ENCODE measurements at places on chromosomes 6 and 20.

DNA sequence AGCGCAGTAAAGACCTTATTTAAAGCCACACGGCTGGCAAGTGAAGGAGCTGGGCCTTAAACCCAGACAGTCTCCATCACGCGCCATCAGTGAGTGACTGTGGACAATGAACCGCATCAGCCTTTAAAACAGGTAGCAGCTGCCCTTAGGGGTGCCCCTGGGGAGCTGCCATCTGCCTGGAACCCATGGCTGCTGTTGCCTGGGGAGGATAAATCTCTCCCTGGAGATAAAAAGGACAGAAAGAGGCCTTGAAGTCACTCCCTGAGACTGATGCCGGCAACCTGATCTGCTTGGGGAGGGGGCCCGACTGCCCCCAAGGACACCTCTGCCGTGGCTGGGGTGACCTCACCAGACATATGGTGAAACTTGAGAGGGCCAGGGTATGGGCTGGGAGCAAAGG is 73.5 kb downstream of the PREX1 start:
- peaks cover 29% of the 10 kb centered on the region for H3K27me3 ChIP-seq
- peaks cover 86% of the 10 kb centered on the region for H3K4me1 ChIP-seq
- peaks cover 83% of the 10 kb centered on the region for H3K36me3 ChIP-seq
- no peak overlapping the region for H3K27ac ChIP-seq

DNA sequence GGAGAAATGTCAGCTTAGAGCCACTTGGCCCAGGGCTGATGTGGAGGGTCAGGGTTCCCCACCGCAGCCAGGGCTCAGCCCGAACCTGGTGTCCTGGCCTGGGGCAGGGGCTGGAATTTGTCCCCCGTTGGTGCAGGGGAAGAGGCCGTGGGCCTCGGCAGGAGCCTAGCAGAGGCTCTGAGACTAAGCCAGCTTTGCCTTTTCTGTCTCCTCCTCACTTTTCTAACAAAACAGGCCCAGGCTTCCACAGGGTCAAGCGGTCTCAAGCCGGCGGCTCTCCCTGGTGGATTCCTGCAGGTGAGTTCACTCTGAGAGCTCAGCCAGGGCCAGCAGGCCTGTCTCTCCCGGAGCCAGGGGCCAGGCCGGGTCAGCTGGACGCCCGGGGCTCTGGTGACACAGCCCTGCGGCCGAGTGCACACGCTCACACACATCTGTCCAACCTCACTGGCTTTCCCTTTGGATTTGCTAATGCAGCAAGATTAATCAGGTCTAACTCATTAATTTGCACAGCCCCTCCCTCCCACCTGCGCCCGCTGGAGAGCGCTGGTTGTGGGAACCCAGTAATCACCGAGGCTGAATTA is 2.9 kb upstream of the CHRNA4 start:
- no peaks in the 10 kb centered on the region for H3K36me3 ChIP-seq
- peaks cover 10% of the 10 kb centered on the region for H3K27me3 ChIP-seq
- DNase-seq = no peak

GRCh38 chr6:52983159-52983848 is 11.8 kb downstream of the GSTA4 start:
- peaks cover 18% of the 10 kb centered on the region for H3K4me1 ChIP-seq
- H3K4me3 ChIP-seq = no peak overlapping the region
- no peak overlapping the region for H3K27ac ChIP-seq
- H3K36me3 ChIP-seq = peaks cover 6% of the 10 kb centered on the region

DNA sequence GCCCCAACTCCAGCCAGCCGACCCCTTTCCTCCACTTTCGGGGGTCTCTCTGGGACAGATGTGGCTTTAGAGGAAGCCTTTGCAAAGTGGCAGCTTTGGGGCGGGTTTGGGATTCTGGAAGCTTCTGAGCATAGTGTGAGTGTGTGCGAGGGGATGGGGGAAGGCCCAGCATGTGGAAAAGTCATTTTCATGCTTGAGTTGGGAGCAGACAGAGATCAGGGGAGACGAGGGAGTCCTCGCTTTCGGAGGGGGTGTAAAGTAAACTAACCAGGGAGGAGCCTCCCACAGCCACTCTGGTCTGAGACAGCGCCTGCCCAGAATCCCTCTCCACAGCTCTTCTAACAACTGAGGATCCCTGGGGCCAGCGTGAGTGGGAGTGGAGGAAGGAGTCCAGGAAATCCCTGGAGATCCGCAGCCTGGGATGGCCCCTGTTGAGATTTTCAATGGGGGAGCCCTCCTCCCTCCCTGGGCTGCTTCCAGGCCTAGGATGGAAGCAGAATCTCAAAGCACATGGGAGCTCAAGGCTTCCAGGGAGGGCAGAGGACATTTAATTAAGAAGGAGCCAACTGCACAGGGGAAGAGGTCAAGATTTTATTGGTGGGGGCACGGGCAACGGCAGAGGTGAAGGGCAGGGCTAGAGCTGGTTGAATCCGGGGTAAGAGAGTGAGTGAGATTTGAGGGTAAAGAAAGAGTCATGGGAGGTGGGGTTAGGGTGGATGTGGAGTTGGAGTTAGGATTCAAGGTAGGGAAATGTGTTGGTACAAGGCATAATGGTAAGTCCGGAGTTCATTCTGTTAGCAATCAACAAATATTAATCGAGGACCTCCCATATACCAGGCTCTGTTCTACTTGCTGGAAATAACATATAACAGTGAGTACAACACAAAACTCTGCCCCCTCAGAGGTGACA is 102.3 kb upstream of the FOXP4 start:
- H3K4me1 ChIP-seq = peaks cover 13% of the 10 kb centered on the region
- H3K36me3 ChIP-seq = peaks cover 4% of the 10 kb centered on the region
- peaks cover 21% of the 10 kb centered on the region for H3K27me3 ChIP-seq
- DNase-seq = no peak
- peak overlapping the region; percentile 53 for H3K4me3 ChIP-seq
- H3K27ac ChIP-seq = peak overlapping the region; percentile 58

- no peak overlapping the region for H3K4me3 ChIP-seq
- peaks cover 17% of the 10 kb centered on the region for H3K36me3 ChIP-seq
- no peaks in the 10 kb centered on the region for H3K4me1 ChIP-seq
- peaks cover 12% of the 10 kb centered on the region for H3K27me3 ChIP-seq
- no peak overlapping the region for H3K27ac ChIP-seq
Measured at GRCh38 chr6:163588220-163588919, 173.9 kb downstream of the QKI start.

DNA sequence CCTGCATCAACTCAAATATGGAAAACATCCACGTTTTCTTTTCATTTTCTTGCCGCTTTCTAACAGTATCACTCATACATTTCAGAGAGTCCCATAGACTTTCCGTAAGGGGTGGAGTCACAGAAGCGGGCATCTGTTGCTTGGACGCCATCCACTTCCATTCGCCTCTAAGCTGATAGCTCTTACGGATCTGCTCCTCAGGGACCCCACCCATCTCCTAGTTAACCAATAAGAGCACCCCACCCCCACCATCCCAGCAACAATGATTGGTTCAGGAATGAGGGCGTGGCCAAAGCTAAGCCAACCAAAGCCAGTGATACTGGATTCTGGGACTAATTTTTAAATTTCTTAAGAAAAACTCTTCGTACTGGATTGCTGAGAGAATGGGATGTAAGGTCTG is 42.4 kb downstream of the SLC2A10 start:
- H3K36me3 ChIP-seq = no peaks in the 10 kb centered on the region
- peaks cover 4% of the 10 kb centered on the region for H3K27me3 ChIP-seq
- DNase-seq = no peak
- no peak overlapping the region for H3K4me3 ChIP-seq

DNA sequence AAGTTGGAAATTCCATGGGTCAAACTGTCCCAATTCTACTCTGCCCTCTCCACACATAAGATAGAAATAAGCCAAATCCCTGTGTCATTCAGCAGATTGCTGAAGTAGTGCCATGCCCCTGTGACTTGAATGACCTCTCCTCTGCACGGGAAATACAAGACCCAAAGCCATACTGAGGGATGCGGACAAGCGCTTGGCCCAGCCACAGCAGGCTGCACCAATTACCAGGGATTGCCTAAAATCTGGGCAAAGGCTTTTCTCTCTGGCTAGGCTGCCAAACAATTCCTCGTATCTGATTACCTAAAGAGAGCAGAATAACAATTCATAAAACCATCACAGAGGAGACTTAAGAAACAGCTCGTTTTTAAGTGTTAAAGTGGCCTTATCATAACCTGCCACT is 421.8 kb upstream of the JARID2 start:
- no peak overlapping the region for H3K4me3 ChIP-seq
- H3K27ac ChIP-seq = no peak overlapping the region
- peaks cover under 1% of the 10 kb centered on the region for H3K27me3 ChIP-seq
- no peak for DNase-seq
- peaks cover 48% of the 10 kb centered on the region for H3K4me1 ChIP-seq

DNA sequence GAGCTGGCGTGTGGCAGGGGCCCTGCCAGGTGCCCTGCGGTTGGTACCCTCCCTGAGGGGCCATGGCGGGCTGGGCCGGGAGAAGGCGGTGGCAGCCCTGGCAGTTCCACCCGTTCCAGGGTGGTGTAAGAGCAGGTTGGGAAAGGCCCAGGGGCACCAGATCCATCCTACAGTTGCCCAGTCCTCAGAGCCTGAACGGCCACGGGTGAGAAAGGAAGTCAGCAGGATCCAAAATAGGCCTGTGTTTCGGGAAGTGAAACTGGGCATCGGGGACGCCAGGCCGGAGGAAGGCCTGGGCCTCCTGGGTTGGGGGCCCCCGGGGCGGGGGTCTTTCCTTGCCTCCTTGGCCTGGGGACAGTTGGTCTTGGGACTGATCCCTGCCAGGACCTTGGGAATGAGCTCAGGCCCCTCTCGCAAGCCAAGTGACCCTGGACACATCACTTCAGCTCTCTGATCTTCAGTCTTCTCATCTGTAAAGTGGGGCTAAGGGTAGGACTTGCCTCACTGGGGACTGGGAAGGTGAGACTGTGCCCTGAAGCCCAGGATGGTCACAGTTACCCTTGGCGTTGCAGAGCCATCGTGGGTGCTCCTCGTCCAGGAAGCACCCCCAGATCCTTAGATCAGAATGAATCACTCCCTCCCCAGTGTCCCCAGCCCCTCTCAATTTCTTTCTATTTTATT is 18.1 kb upstream of the NOL4L start:
- peaks cover 5% of the 10 kb centered on the region for H3K27me3 ChIP-seq
- H3K4me3 ChIP-seq = no peak overlapping the region
- H3K4me1 ChIP-seq = no peaks in the 10 kb centered on the region

- peaks cover 4% of the 10 kb centered on the region for H3K36me3 ChIP-seq
- H3K27me3 ChIP-seq = peaks cover 9% of the 10 kb centered on the region
- H3K4me1 ChIP-seq = peaks cover 18% of the 10 kb centered on the region
- no peak overlapping the region for H3K27ac ChIP-seq
Measured at GRCh38 chr6:43775535-43775885, 5.5 kb downstream of the VEGFA start.

DNA sequence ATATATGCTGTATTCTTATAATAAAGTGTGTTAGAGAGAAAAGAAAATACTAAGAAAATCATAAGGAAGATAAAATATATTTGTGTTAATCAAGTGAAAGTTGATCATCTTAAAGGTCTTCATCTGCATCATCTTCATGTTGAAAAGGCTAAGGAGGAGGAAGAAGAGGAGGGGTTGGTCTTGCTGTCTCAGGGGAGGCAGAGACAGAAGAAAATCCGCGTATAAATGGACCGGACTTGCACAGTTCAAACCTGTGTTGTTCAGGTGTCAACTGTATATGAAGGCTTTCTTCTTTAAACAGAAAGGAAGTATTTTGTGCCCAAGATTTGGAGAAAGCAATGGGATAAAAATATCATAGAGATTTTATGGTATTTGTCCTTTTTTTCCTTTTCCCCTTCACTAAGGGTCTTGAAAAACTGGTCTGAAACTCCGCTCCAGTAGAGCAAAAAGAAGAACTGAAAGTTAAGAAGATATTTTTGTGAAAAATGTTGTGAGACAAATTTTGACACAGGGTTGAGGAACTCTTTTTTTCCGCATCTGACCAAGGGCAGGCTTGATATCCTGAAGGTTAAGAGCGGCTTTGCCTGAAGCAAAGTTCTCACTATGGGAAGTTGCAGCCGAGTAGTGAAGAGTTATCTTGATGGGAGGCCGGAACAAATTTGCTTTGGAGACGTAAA is 350.7 kb downstream of the LAMA2 start:
- H3K27me3 ChIP-seq = no peaks in the 10 kb centered on the region
- H3K4me3 ChIP-seq = no peak overlapping the region
- no peak for DNase-seq
- H3K4me1 ChIP-seq = peaks cover 7% of the 10 kb centered on the region

GRCh38 chr20:58942549-58942948 is 38.5 kb upstream of the NELFCD start:
- no peaks in the 10 kb centered on the region for H3K27me3 ChIP-seq
- H3K4me3 ChIP-seq = no peak overlapping the region
- DNase-seq = no peak
- no peaks in the 10 kb centered on the region for H3K36me3 ChIP-seq
- no peak overlapping the region for H3K27ac ChIP-seq

DNA sequence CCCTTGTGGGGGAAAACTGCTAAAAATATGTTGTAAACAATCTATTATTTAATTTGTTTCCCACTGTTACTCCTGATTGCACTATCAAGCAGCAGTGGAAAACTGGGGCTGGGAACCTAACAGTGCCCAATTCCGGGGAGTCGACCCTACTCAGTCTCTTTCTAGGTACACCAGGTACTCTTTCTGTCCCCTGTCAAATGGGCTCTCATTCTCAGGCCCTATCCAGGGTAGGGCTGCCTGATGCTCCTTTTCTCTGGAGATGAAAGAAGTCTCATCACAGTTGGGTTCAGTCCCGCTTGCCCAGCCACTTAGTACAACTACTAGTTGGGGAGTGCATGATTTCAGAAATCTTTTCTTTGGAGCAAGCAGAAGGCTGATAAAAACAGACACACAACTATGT is 52.0 kb downstream of the HS3ST5 start:
- no peak overlapping the region for H3K4me3 ChIP-seq
- no peaks in the 10 kb centered on the region for H3K36me3 ChIP-seq
- no peak overlapping the region for H3K27ac ChIP-seq
- no peaks in the 10 kb centered on the region for H3K4me1 ChIP-seq
- no peak for DNase-seq
- no peaks in the 10 kb centered on the region for H3K27me3 ChIP-seq

DNA sequence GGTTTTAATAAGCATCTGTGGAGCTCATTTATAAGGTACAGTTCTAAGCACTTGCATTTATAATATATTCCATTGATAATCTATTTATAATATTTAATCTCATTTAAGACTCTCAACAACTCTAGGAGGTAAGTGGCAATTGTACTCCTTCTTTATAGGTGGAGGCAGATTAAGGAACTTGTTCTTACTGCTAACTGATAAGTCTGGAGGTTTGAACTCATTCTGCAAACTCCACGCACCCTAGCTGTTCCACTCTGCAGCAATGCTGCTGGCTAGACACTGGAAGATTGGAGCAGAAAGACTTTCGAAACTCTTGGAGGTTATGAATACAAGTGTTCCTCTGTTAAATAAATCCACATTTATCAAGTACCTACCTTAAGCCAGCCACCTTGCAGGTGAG is 793 bp upstream of the HDAC2 start:
- no peaks in the 10 kb centered on the region for H3K36me3 ChIP-seq
- H3K4me3 ChIP-seq = peak overlapping the region; percentile 95
- peaks cover 11% of the 10 kb centered on the region for H3K27me3 ChIP-seq
- DNase-seq = no peak
- no peak overlapping the region for H3K27ac ChIP-seq

DNA sequence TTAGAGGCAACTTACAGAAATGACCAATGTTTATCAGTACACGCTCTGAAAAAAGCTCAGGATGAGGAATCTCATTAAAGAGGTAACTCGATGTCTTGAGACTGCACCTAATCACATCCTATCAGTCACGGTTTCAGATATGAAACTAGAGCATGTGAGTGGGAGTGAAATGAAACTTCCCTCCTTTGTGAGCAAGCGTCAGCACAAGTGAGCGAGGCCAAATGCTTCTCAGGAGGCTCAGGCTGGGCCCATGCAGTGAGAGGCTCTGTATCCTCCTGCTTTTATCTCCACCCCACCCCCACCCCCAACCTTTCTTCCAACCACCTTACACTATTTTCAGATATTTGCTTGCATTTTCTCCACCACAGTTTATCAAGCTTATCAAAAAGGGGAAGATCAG is 140.8 kb upstream of the RIMS1 start:
- H3K4me1 ChIP-seq = no peaks in the 10 kb centered on the region
- no peaks in the 10 kb centered on the region for H3K27me3 ChIP-seq
- DNase-seq = no peak
- H3K36me3 ChIP-seq = no peaks in the 10 kb centered on the region

Measured in endothelial cell (in vitro differentiated cells).